Fibroblast of the conjunctiva (primary cell): ENCODE measurements at places on chromosomes 11 and 22.

GRCh38 chr11:36165621-36166397, 123.4 kb downstream of the COMMD9 start:
- no peak for DNase-seq

- DNase-seq = no peak
Measured at GRCh38 chr11:116335891-116336290, 436.9 kb downstream of the BUD13 start.

- DNase-seq = no peak
Measured at GRCh38 chr11:46300270-46300669, 22.8 kb downstream of the CREB3L1 start.

DNA sequence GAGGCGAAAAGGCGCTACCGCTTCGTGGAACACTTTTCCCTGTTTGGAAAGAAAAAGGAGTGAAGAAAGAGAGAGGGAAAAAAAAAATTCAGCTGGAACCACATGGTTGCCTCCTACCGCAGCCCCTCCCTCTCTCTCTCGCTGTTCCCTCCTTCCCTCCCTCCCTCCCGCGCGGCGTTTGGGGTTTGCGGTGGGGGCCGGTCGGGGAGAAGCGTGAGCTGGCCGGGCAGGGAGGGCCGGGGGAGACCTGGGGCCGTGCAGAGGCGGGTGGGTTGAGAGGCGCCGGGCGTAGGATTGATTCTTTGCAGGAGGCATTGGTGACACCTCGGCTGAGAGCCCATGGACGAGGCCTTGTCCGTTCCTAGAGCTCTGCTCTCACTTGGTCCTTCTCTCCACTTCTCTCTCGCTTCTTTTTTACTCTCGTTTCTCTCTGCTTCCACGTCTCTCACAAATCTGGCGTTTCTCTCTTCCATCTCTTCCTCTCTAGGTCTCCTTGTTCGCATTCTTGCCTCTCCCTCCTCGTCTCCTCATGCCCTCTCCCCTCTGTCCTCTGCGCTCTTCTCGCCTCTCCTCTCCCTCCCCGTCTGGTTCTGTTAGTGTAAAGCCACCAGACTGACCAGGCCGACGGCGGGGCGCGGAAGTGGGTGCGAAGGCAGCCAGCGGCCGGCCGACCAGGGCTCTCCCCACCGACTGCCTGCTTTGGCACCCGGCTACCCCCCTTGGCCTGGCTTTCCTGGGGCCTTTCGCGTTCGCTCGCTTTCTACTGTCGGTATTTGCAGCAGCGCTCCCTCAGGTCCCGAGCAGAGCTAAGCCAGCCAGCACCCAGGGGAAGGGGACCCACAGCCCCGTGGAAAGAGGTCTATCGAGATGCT, at the start of gene CLMP:
TSS of gene CLMP (minus strand) at position 61 of the 872 bp plus-strand sequence. CDS start 308 bp downstream, outside the sequence.
- peak; percentile 52 for DNase-seq

- DNase-seq = no peak
Measured at GRCh38 chr22:17536269-17536668, 27.0 kb upstream of the SLC25A18 start.

DNA sequence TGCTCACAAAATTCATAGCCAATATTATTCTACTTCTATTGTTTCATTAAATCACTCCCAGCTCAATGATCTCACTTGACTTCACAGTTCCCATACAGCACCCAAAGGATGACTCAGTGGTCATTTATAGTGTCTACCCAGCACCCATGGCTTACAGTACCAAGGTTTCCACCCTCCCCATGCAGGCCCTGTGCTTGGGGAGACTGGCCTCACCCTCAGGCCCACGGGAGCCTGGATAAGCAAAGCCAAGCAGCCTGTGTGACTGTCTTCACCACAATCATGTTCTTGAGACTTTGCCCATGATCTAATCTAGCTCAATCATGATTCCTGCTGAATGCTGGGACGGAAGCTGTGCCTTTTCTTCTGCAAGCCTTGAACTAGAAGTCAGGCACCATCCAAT, 97.6 kb downstream of the SLC36A4 start:
- DNase-seq = no peak

DNA sequence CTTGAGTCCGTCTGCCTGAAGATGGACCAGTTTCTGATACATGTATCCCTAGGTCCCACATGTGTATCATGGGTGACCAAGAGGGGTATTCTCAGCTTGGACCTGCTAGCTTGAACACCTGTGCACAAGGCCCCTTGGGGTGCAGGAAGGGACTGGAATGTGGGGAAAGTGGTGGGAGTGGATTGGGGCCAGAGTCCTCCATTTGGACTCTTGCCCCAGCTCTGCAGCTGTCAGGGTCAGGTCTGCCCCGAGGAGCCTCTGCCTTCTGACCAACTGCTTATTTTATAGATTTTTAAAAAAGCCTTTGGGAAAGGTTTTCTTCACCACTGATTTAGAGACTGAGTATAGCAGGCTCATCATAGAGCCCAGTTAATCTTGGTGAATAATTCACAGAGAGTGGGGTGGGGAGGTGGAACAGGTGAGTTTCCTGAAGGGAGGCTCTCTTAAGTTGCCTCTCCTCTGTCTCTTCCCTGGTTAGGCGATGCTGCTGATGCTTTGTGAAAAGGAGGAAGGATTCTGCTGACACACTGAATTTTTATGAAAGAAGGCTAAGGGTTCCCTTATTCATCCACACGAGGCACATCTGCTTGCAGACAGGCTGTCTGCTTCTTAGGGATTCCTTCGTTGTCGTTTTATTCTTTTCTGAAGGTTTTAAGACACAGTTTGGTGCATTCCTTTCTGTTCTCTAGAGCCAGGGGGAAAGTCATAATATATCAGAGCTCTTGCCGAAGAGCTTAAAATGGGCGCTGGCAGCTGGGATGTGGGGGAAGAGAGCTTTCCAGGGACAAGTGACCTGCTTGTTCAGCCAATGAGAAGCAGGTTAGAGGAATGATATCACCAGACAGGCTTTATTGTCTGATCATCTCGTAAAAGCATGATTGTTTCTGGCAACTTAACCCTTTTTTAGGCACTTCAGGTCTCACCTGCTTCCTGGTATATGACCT, 19.9 kb downstream of the TRIM44 start:
- DNase-seq = no peak

DNA sequence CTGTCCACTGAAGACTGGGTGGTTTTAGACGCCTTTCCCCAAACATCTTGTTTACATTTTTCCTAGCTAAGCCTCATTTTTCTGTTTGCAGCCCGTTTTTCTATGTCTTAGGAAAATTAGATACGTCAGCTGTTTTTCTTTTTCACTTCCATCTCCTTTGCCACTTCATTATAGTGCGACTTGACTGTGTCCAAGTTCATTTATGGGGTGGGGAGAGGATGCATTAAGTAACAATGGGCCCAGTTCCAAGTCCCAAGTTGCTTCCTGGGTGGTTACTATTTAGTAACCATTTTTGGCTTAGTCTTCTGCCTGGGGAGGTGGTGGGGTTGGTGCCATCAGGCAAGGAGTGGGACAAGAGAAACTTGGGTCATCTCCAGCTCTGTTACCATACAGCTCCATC, 83.0 kb downstream of the TRAF6 start:
- no peak for DNase-seq

- DNase-seq = no peak
Measured at GRCh38 chr22:27518531-27519340, 282.8 kb downstream of the MN1 start.

DNA sequence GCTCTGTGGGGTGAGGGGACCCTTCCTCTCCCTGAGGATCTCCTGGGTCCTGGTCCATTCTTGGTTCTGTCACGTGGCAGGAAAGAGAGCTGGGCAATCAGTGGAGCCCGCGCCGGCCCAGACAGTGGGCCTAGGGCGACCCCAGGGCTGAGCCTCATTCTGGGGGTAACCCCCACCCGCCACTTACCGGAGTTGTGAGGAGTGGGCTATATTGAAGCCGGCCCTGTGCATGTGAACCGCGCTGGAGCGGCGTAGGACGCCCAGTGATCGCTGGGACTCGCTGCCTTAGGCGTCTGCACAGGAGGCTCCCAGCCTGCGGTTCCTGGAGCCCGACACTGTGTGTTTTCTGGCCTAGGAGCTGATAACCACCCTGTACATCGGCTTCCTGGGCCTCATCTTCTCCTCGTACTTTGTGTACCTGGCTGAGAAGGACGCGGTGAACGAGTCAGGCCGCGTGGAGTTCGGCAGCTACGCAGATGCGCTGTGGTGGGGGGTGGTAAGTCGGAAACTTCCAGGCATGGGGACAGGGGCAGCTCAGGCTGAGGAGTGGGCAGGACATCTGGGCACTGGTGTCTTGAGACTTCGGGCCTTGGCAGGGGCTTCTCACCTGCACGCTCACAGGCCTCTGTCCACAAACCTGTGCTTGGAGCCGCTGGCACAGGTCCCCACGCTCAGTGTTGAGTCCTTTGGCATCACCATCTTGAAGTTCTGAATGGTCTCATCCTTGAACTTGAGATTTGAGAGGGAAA, 127.1 kb downstream of the KCNQ1OT1 start:
- DNase-seq = no peak

- DNase-seq = no peak
Measured at GRCh38 chr11:71999362-71999761, 653 bp downstream of the IL18BP start.

DNA sequence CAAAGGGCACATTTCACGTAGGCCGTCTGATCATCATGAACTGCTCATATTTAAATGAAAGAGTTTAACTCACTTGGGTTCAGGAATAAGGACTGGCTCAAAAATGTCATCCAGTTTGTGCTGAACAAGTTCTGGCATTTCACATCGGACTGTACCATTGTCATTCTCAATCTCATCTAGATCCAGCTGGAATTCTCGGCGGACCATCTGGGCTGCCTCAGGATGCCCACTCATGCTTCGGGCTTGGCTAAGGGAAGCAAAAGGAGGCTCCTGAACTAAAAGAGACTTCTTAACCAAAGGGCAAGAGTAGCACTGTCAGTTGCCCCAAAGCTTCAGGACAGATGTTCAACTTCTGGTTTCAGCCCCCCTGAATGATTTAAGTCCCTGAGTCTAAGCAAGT, 40.2 kb downstream of the F2 start:
- DNase-seq = no peak

DNA sequence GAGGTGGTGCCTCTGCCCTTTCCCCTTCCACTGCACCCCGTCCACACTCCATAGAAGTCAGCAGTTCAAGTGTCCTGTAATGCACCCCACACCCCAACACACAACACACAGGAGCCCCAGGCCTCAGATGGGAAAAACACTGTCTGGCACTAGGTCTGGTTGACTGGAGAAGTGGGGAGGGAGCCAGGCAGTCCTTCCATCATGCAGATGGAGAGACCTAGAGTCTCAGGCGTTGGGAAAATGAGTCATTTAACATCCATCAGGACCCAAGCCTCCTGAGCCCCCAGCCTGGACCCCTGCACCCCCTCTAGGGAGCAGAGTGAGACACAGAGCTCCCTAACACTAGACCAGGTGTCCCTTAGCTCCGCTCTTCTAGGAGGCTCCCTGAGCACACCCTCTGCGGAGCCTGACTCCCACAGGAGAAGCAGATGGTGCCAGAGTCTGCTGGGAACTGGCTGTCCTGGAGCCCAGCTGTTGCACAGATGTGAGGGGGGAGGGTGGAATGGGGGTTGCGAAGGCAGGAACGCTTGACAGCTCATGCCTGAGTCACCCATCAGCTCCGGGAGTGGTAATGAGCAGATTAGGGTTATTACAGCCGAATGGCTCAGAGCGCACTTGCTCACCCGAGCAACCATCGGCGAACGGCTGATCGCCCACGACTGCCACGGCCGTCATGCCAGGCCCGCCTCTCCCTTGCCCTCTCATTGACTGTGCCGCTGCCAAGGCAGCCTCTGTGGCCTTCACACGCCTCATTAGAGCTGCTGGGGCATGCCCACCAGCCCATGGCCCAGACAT, 22.1 kb upstream of the SYT7 start:
- peak; percentile 92 for DNase-seq

DNA sequence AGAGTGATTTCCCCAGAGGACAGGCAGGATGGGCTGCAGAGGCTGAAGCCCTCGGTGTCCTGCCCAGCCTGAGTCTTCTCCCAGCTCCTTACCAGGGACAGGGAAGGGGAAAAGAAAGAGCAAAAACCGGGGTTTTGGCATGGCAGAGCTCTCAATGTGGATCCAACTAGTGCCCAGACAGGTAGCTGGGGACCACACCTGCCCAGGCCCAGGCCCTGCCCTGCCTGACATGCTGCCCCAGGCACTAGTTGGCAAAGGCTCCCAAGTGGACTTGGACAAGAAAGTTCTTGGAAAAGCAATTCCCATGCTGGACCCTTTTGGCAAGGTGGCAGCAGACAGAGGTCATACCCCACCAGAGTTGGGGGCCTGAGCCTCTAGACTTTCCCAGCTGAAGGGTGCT, 31.1 kb downstream of the NECTIN1 start:
- no peak for DNase-seq

GRCh38 chr11:92765082-92765840, 204.2 kb upstream of the MTNR1B start:
- no peak for DNase-seq

- no peak for DNase-seq
Measured at GRCh38 chr11:27228232-27228905, 134.6 kb downstream of the CCDC34 start.

DNA sequence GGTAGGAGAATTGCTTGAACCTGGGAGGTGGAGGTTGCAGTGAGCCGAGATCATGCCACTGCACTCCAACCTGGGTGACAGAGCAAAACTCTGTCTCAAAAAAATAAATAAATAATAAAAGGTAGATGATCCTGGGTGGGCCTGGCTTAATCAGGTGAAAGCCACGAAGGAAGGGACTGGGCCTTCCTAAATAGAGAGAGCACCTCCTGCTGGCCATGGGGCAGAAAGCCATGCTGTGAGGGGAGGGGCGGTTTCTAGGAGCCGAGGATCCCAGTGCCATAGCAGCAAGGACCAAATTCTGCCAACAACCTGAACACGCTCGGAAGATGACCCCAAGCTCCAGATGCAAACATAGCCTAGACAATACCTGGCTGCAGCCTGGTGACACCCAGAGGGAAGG, 24.5 kb upstream of the DGKZ start:
- peak; percentile 33 for DNase-seq

DNA sequence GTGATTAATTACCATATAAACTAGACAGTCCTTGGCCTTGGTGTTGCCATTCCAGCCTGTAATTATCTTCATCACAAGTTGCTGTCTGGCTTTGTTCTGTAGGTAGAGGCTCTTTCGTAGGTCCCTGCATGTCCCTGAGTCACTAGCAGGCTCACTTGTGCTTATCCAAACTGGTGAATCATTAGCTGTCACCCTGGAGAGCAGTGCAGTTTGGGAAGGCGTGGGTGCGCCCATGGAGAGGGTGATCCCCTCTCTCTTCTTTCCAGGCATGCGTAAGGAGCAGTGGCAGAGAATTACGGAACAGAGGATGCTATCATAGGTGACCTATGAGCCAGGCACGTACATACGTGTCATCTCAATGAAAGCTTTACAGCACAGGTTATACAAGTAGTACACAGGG, 11.0 kb upstream of the EHF start:
- no peak for DNase-seq

GRCh38 chr11:106745941-106746340, 272.3 kb downstream of the GUCY1A2 start:
- no peak for DNase-seq

- no peak for DNase-seq
Measured at GRCh38 chr11:12114193-12115033, 4.0 kb downstream of the MICAL2 start.

GRCh38 chr22:39369186-39369585, 19.4 kb downstream of the SYNGR1 start:
- no peak for DNase-seq

GRCh38 chr11:115656041-115656440, 151.8 kb upstream of the CADM1 start:
- no peak for DNase-seq
